Liver (tissue), 10 donors: ENCODE measurements at places on chromosomes 2 and 18. TPM values are rescaled to one million over a fixed set of nuclear protein-coding genes. Genes with fewer than 3 reads are reported as not detected.

AQP4 gene
- 0.07 TPM for polyA plus RNA-seq

PRSS56 gene
- polyA plus RNA-seq, result 0.02 TPM

TRIM54 gene
- polyA plus RNA-seq, result 0.03 TPM

DNA sequence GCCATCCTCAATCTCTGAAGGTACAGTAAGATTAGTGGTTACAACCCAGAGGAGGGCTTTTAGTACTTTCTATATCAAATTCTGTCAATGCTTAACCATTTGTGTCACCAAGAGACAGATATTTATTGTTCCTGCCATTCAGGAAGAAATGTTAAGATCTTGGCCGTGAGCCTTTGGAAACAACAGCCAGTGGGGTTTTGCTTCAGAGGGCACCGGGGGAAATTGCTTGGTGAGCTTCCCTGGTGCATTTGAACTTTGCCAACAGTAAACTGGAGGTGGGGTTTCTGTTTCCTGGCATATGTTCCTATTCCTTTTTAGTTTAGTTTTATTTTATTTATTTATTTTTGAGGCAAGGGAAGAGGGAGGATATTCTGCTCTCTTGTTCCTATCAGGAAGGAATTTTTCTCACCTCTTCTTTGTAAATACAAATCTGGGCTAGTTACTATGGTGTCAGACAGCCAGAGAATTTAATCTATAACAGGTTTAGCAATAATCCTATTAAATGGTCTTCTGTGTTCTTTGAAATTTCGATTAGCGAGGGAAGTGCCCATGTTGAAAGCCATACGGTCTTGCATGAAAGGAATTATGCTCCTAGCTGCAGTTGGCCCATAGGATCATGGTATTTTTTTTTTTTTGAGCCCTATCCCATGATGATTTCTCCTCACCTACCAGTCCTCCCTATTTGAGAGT lies 95.7 kb downstream of the MAIP1 start:
- H3K27me3 ChIP-seq, result no peaks in the 10 kb centered on the region
- H3K36me3 ChIP-seq, result no peaks in the 10 kb centered on the region
- H3K27ac ChIP-seq, result peak overlapping the region; percentile 58
- DNase-seq, result no peak
